Activated T-cell treated with anti-CD3 and anti-CD28 coated beads for 24 hours (primary cell): ENCODE measurements at places on chromosomes 7 and 10.

GRCh38 chr10:14093730-14094484 is 236.8 kb downstream of the FRMD4A start:
- no peak for DNase-seq

DNA sequence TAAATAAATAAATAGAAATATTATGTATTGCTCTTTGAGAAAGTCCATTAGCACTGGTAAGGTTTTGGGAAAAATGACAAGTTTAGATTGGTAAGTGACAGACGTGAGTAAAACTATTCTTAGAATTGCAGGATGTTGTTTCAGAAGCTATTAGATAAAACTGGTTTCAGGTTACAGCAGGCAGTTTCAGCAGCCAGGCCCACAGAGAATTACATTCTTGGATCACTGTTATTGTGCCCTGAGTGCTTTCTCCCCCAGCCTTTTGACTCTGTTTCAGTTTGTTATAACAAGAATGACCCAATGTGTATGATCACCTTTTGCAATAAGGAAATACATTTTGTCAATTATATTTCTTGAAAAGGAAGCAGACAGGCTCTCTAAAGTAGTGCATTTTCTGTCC is 86.5 kb downstream of the DKK1 start:
- no peak for DNase-seq

DNA sequence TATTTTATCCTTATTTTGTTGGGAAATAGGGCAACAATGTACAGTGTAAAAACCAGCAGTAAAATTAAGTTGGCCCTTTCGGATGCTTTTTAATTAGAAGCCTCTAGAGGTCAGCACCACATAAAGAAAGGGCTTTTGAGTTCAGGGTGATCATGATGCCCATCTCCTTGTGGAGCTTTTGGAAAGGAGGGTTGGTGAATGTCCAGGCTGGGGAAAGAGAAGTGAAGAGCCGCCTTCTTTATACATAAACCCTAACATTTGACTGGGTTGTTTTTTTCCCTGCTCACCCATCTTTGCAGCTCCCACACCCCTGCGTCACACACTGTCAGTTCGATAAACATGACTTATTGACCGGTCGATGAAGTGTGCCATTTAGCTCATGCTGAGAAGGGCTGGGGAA is 29.8 kb downstream of the MTURN start:
- DNase-seq, result no peak

GRCh38 chr10:89683883-89684282 is 17.5 kb upstream of the KIF20B start:
- no peak for DNase-seq

DNA sequence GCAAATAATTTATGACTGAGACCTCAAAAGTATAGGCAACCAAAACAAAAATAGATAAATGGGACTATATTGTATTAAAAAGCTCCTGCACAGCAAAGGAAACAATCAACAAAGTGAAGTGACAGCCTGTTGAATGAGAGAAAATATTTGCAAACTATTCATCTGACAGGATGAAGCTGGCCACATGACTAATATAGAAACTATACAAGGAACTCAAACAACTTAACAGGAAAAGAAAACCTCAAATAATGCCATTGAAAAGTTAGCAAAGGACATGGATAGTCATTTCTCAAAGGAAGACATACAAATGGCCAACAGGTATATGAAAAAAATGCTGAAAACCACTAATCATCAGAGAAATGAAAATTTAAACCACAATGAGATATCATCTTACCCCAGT is 245.1 kb downstream of the STK31 start:
- no peak for DNase-seq

DNA sequence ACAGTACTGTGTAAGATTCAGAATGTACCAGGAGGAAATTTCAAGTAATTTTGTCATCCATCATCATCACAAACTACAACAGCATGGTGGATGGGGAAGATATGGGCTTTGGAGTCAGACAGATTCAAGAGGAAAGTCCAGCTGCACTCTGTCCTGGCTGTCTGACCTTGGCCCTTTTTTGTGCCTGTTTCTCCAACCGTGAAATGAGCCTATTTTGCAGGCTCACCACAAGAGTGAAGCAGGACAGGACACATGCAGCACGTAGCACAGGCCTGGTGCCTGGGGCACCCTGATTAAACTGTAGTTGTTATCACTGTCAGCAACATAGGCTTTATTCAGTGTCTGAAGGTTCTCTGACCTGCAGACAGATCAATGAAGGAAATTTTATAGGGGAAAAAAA is 37.6 kb downstream of the RHOBTB1 start:
- no peak for DNase-seq
